ENCODE measurements at places on chromosomes 1 and 21.

DNA sequence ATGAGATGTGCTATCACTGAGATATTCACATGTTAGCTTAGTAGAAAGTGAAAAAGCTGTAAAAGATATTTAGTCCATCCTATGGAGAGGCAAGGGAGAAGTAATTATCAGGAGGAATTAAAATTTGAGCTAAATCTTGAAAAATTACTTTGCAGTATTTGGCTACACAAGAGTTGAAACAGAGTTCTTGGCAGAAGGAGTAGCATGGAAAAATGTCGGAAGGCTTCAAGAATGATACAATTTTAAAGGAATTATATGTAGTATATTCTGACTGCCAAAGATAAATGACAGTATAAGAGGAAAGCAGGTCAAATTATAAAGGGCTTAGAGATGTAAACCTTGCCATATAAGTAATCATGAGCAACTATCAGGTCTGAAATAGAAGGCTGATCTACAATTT is 518.9 kb downstream of the BRINP3 start:
- DNase-seq, result no peak

DNA sequence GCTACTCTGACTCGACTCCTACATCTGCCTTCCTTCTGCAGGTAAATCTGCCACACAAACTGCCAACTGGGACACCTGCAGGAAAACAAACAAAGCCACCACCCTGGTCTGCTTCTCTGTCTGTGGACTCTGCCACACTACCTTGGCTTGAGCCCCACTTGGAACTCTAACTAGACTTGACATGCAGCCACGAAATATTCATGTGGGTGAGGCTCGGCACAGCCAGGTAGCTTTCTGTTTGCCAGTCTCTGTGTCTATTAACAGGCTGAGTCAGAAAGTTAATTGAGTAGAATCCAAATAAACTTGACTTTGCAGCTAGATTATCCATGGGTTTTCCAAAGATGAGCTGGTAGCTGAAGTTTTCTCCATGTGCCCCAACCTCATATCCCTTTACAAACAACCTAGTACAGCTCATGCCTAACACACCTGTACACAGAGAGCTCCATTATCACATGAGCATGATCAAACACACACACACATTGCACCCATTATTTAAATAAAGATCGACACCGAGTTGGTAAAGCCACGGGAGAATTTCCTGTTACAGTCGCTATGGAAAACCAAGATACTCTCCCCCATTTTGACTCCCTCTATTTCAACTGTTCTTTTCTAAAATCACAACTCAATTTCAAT is 808 bp downstream of the C1orf116 start:
- no peak for DNase-seq

DNA sequence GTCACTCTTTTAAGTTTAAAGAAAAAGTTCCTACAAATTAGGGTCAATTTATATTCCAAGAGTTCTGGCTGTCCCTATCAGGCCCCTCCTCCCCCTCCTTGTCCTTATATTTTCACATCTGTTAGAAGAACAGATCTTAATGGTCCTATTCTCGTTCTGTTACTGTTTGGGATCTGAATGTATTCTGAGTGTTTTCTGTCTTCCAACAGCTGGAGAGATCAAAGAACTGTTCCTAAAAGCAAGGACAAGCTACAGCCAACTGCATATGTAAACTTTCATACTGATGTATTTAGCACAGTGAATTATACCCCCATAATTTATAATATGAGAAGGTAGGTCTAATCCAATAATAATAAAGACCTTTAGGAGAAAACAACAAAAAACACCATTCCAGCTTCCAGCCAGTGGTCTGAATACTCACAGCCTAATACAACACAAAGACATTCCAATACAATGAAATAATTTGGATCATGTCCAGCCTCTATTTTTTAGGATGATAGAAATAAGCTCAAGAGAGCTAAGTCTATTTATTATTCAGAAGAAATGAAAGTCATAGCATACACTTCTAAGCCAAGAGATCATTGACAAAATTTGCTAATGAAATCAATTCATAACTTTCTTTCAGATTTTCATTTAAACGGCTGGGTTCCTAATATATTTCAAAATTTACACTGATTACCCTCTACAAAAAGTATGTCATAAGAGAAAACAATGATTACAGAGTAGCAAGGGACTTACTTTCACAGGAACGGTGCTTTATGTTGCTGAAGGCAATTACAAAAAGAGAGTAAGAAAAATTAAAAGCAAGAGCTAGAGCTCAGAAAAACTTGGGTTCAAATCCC is 25.3 kb downstream of the WLS start:
- DNase-seq, result no peak

DNA sequence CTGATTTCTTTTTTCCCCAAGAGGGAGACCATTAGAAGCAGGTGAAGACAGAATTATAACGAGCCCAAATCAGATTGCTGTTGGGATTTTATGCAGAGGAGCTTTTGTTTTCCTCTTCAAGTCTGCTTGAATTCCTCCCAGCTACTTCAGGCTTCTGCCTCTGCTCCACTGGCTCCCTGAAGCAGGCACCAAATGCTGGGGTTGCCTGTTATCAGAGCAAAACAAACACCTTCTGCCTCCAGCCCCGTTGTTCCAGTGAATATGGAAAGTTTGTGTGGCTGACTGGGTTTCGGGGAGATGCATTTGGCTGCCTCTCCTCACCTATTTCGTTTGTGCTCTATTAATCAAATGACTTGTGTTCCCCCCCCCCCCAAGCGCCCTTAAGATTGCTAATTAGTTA is 209.2 kb downstream of the URB2 start:
- no peak for DNase-seq

GRCh38 chr1:214439352-214440119 is 111.9 kb downstream of the PTPN14 start:
- DNase-seq, result peak; percentile 33

DNA sequence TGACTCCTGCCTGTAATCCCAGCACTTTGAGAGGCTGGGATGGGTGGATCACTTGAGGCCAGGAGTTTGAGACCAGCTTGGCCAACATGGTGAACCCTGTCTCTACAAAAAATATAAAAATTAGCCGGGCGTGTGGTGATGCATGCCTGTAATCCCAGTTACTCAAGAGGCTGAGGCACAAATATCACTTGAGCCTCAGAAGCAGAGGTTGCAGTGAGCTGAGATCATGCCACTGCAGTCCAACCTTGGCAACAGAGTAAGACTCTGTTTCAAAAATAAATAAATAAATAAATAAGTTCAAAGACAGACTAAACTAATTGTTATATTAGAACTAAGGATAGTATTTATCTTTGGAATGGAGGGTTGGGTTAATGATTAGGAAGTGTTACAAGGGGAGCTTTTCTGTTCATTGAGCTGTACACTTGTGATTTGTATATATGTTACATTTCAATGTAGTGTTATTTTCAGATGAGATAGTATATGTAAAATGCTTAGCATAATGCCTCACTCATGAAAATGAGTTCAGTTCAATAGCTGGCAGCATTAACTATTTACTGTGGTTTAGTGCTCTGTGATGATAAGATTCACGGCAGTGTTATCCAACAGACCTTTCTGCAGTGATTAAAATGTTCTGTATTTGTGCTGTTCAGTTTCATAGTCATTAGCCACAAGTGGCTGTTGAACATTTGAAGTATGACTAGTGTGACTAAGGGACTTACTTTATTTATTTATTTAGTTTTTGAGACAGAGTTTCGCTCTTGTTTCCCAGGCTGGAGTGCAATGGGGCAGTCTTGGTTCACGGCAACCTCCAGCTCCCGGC is 47.7 kb downstream of the OSBPL9 start:
- no peak for DNase-seq

DNA sequence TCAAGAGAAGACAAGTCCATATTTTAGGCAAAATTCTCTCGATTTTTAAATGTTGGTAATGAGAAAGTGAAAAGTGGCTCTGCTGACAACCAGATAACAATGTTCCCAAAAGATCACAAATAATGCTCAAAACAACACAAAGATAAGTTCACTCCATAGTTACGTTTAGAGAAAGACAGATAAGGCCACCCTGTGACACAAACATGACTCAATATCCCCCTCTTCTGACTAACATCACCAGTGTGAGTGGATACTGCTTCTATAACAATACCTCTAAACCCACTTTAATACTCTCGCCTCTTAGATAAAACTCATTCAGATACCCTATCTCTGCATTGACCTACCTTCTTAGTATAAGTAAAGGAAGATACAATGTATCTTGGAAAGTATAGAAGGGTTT is 51.2 kb upstream of the RGS7 start:
- DNase-seq, result no peak

DNA sequence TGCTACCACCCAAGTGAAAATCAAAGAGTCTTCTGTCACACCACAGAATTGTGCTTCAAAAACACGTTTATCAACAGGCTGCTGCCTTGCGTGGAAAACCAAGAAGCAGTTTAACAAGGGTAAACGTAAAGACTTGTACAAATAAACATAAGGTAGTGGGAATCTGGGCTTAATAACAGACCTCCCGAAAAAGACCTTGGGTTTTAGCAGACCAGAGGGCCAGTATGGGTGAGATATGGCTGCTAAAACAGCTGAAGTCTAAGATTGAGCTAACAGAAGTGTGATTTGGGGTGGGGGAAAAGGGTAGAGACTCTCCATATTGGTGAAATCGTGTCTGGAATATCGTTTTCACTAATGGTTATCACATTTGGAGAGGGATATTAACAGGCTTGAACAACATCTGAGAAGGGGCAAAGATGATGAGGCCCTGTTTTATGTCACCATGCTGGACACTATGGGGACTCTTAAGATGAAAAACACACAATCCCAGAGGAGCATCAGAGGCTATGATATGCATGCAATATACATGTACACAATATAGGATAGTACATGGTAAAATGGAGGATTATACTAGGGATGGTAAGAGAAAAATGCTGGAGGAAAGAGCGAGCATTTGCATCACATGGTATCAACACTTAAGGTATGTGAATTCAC is 1.4 kb downstream of the MOV10 start:
- DNase-seq, result no peak

- DNase-seq, result no peak
These were observed 16.8 kb downstream of the RIPK4 start for GRCh38 chr21:41750051-41750450.

- DNase-seq, result no peak
These were observed 325.1 kb downstream of the RRAGC start for GRCh38 chr1:38534473-38534823.

DNA sequence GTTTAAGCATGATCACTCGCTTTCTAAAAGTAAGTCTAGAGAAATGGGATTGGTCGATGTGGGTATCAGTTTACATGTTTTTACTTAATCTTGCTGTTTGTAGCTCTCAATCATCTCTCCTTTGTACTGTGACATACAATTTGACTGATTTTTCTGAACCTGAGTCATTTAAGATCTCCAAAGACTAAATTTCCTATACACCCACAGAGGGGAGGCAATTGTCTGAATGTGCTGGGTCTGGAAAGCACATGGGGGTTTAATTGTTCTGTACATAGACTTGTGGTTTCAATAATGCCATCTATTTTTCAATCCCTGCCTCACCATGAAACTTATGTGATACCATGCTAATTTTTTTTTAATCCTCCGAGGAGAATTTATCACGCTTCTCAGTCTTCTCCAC is 65.8 kb downstream of the USP25 start:
- no peak for DNase-seq

DNA sequence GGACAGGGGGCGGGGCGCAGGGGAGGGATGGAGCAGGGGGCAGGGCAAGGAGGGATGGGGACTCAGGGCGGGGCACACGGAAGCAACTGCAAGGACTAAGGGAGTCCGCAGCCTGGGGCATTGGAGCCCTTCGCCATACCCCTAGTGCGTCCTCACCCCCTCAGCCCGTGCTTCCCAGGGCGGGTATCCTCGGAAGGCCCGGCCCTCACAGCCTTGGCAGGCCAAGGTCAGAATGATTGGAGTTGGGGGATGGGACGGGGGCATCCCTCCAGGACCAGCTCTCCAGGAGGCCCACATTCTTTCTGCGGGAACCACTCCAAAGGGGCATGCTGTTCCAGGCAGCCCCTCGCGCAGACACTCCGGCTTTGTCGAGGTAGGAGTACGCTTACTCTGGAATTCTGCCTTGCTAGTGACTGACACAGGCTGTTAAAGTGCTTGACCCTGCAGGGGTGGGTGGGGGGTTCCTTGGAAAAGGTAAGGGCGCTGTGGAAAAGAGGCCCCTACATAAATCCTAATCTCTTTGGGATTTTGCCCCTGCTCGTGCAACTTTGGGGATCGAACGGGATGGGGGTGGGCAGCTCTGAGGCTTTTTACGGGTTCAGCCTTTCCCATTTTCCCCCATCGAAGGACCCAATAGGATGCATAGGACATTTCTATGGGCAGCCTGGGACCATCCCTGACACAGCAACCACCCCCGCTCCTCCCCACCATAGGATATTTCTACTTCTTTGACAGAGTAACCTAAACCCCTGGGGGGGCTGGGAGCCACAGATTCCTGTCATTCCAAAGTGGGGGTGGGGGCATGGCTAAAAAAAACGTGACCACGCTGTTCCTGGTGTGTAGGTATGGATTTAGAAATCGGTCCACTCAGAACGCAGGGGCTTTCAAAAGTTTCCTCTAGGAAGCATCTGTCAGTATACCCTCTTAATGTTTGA is 738 bp upstream of the TRIM11 start:
- no peak for DNase-seq

DNA sequence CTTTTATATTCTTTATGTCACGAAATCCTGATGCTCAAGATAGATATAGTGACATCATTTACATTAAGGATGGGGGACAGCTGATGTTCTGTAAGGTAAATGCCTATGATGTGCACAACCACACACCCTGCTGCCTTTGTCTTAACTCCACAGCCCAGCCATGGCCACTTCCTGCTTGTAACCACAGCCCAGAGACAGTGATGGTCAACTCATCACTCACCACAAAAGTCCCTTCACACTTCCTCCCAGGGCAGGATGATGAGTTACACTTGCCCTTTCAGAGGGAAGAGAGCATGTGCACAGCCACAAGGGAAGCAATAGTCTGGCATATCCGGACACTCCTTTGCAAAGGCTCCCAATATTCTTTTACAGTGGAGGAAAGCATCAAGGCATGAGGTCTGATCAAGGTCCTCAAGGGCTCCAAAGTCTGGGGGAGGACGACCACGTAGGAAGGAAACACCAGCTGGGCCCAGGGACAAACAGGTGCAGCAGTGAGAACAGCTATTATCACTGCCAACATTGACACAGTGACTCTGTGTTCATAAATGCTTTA is 53.8 kb downstream of the PLPP3 start:
- DNase-seq, result no peak

DNA sequence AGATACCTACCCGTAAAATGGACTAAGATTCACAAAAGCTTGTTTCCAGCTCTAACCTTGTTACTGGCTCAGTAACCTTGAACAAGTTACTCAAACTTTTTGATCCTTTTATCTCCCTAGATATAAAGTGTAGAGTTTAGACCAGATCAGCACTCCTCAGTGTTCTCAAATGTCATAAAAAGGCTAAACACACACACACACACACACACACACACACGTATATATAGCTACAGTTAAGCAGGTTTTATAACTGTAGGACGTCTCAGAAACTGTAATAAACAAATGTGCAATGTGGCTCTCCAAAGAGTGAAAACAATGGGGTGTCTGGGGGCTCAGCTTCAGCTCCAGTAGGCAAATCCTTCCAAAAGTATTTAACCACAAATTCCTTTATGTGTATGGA is 34.0 kb downstream of the KCNJ15 start:
- DNase-seq, result no peak

- DNase-seq, result no peak
These were observed 2.1 kb downstream of the PFKL start for GRCh38 chr21:44301961-44302406.

- DNase-seq, result no peak
These were observed 26.6 kb downstream of the ZBTB18 start for GRCh38 chr1:244077473-244078220.
